Immature natural killer cell (primary cell): ENCODE measurements at places on chromosomes 13 and 19. TPM values are rescaled to one million over a fixed set of nuclear protein-coding genes. Genes with fewer than 3 reads are reported as not detected.

Gene PLPP2
- 0.33 TPM for polyA plus RNA-seq

Gene ADAMTS10
- polyA plus RNA-seq = 2.3 TPM

DNA sequence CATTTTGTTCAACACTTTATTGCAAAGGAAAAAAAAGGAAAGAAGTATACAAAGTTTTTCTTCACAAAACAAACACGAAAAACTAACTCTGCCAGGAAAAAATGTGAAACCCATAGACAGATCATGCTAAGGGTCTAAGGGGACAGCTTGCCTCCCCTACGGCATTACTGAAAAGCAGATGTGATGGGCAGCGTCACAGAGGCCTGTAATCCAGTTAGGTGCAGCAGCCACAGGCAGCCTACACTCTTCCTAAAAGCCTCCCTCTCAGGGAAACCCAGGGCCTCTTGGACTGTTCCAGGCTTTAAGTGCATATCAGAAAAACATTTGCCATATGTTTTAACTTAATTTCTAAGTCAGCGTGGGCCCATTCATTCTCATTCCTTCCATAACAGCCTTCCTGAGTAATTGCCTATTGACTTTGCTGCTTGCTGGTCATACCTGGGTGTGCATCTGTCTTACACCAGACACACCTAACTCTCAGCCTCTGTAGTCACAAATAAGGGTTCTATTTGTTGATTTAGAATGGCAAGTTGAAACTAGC, 135.7 kb upstream of the SERP2 start:
- DNase-seq = no peak

GRCh38 chr13:70237131-70237530, 128.9 kb upstream of the KLHL1 start:
- DNase-seq = no peak

DNA sequence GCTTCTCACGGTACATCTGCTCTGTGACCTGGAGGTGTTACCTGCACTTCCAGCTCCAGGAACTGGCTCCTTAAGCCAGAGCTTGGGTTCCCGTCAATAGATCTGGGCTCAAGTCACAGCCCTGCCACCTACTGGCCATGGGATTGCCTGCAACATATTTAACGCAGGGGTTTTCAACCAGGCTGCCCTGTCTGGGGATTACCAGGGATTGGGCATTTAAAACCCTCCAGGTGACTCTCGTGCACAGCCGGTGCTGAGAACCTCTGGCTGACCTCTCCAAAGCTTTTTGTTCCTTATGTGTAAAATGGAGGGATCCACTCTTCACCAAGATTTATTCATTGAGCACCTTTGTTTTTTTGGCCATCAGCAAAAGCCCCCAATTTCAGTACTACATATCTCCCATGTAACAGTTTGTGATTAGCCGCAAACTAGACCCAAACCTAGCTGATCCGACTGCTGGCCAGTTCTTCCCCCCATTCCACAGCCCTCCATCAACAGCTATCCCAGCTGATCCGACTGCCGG, 76.6 kb upstream of the STK24 start:
- peak; percentile 56 for DNase-seq

DNA sequence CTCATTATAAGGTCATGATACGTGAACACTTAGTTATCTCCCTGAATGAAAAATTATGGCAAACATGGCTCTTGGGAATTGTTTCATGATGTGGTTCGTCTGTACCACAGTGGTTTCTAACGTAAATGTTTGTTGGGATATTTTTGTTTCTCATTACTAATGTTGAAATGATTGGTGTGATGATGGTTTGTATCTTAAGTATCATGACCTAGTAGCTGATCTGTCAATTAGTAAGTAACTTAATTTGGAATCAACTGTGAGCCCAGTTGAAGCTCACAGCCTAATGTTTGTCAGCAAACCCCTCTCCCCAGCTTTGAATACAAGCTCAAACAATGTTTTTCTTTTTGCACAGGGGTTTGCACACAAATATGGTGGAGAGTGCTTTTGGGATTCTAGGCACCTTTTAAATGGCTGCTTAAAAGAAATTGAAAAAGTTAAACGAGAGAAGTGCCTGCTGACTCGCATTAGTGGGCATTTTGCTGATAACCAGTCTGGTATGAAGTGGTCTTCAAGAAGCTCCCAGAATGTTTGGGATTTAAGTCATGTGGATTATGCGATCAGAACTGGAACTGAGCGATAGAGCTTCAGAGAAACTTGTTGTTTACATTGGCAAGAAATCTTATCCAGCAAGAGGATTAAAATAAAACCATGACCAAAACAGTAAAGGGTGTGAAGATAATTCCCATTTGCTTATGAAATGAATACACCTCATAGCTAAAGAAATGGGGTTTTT, 68.2 kb downstream of the LMO7 start:
- DNase-seq = no peak

- no peak for DNase-seq
Measured at GRCh38 chr19:15404097-15404779, 14.6 kb downstream of the AKAP8L start.

- no peak for DNase-seq
Measured at GRCh38 chr13:55572408-55572807, 1568.3 kb upstream of the PRR20A start.

- no peak for DNase-seq
Measured at GRCh38 chr19:55261671-55262126, 2.9 kb upstream of the PPP6R1 start.

DNA sequence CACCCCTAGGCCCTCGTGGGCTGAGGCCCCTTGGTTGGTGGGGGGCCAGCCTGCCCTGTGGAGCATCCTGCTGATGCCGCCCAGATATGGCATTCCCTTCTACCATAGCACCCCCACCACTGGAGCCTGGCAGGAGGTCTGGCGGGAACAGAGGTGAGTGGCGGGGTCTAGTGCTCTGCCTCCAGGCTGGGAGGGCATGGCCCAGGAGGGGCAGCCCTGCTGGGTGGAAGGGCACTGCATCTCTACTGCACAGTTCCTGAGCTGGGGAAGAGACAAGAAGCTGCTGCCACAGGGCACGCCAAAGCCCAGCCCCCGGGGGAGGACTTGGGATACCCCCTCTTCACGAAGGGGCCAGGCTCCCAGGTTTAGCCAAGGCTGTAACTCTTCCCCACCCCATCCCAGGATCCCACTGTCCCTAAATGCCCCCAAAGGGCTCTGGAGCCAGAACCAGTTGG, 2.4 kb upstream of the KMT2B start:
- DNase-seq = no peak

DNA sequence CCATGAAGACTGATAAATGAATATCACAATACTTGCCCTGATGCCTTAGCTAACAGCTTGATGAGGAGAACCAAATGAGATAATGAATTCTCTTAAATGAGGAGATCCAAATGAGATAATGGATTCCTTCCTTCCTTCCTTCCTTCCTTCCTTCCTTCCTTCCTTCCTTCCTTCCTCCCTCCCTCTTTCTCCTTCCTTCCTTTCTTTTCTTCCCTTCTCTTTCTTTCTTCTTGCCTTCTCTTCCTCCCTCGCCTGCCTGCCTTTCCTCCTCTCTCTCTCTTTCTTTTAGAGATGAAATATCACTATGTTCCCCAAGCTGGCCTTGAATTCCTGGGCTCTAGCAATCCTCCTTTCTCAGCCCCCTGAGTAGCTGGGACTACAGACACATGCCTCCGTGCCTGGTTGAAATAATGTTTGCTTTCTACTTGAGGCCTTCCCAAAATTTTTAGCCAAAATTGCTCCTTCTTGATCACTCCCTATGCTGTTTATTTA, 4.0 kb upstream of the SLAIN1 start:
- no peak for DNase-seq

- no peak for DNase-seq
Measured at GRCh38 chr13:25963674-25964073, 88.1 kb downstream of the SHISA2 start.

GRCh38 chr19:19751846-19752245, 18.9 kb upstream of the ZNF14 start:
- DNase-seq = no peak

DNA sequence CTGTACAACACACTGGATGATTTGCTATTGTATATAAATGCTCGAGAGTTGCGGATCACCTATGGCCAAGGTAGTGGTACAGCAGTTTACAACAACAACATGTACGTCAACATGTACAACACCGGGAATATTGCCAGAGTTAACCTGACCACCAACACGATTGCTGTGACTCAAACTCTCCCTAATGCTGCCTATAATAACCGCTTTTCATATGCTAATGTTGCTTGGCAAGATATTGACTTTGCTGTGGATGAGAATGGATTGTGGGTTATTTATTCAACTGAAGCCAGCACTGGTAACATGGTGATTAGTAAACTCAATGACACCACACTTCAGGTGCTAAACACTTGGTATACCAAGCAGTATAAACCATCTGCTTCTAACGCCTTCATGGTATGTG, 21.5 kb downstream of the OLFM4 start:
- no peak for DNase-seq

GRCh38 chr19:3075605-3076431, 13.5 kb upstream of the TLE5 start:
- peak; percentile 62 for DNase-seq

GRCh38 chr13:20706661-20707060, 3.2 kb downstream of the IL17D start:
- DNase-seq = no peak

GRCh38 chr19:21569494-21569865, 64.1 kb downstream of the ZNF429 start:
- no peak for DNase-seq

- no peak for DNase-seq
Measured at GRCh38 chr13:27201661-27202060, 30.1 kb upstream of the USP12 start.
